ENCODE measurements at places on chromosomes 12 and 14. TPM values are rescaled to one million over a fixed set of nuclear protein-coding genes. Genes with fewer than 3 reads are reported as not detected.
A peak's percentile ranks its signal among the peaks of the same experiment; 100 is the strongest.

DNA sequence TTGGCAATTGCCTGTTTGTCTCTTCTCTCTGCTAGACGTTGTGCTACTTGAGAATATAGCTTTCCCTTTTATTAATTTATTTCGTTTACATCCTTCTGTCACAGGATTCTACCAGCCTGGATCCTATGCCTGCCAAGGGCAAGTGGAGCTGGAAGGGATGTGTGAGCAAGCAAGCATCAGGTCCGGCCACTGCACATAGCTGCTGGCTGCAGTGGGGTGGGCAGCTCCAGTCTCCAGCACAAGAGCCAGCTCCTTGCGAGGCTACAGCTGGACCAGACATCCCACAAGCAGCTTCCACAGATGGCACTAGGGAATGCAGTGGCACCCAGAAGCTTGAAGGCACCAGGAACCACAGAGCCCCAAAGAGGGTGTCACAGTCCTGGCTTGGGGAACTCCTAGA, 225.0 kb downstream of the KCNC2 start:
- no peak for DNase-seq

Gene ANGEL1
- polyA plus RNA-seq = 13.0 TPM

DNA sequence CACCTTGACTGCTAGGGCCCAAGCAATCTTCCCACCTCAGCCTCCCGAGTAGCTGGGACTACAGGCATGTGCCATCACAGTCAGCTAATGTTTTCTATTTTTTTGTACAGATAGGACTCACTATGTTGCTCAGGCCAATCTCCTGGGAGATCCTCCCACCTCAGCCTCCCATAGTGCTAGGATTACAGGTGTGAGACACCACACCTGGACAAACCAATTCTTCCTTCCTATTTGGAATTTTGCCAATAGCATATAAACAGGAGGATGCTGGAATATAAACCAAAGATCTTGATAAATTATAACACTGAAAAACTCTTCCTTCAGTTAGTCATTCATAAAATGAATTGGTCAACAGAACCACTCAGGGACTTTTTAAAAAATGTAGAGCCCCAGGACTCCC, 8.4 kb downstream of the ACIN1 start:
- no peak for DNase-seq

DNA sequence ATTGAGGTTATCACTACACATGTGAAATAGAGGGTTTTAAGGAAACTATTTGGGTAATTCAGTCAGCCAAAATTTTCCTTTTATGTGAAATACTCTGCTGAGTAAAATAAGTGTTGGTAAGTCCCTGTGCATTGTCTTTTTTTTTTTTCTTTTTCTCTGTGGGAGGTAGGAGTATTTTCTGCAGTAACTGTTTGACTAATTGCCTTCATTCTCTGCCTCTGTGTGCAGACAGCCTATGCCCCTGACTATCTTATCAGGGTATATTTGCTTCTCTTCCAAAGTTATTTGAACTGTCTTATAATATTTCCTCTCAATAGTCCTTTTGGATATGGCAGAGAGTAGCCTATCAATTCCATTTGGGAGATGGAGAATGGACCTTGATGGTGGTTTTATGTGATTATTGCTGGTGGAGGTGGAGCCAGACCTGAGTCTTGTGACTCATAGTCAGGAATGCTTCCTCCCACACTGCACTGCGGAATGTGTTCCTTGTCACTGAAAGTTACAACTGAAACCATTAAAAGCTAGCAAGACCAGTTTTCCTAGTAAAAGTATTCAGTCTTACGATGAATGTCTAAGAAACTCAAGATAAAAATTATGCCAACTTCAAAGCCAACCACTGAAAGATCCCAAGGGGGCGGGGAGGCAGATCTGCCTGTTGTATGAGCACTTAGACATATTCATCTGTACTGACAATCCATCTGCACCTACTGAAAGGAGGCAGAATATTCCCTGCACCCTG, 40.9 kb upstream of the STXBP6 start:
- peak; percentile 21 for DNase-seq

DNA sequence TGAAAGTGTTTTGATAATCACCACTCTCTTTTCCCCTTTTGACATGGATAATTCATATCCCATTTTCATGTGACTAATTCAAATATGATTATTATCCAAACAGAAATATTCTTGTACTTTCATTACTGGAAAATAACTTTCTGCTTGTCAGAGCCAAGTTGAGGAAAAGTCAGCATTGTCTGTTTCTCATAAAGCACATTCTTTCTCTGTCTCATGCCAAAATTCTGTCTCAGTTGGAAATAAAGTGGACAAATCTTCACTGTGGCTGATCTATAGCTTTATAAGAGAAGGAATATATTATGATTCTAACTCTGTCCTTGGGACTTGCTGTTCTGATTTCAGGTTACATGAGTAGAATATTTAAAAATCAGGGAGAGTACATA, 22.7 kb upstream of the PRICKLE1 start:
- DNase-seq = no peak

- peak; percentile 66 for DNase-seq
These were observed 4.1 kb downstream of the CLEC2D start for GRCh38 chr12:9673404-9674225.

DNA sequence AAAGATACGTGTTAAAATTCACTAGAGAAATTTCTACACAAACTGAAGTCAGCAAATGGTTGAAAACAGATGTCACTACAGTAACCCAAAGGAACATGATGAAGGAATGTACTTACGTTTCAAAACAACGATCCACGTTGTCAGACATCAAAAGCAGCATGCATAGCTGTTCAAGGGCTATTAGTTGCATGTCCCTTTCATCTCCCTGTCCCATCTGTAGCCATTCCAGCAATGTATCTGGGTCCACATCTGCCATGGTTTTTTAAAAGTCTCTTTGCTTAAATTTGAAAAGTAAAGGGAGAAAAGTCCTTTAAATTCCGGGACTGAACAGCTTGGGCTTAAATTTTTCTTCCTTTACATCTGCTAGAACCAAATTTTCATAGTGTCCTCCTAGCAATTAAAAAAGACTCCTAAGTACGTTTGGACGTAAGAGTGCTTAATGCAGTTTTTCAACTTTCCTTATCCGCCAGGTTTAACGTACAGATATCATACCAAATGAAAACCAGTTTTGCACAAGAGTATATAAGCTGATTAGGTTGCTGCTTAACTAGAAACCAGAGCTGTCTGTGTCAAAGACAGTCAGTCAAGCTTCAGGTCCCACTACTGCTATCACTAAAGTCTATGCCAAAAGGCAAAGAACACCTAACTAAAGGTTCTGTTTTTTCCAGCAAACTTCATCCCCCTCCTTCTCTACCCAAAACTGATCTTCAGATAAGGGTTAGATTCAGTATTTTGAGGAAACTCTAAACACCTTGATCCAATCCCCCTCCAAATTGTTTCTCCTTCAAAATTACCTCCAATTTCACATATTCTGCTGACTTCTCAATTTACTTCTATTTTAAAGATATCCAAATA, 1.7 kb downstream of the HECTD1 start:
- no peak for DNase-seq

GRCh38 chr14:26282578-26282977, 315.3 kb downstream of the NOVA1 start:
- peak; percentile 75 for DNase-seq

All from keratinocyte (primary cell).